ENCODE measurements at places on chromosomes 3 and 15.
A peak's percentile ranks its signal among the peaks of the same experiment; 100 is the strongest.

- DNase-seq, result no peak
These were observed 5.7 kb downstream of the FURIN start for GRCh38 chr15:90873998-90874605.

DNA sequence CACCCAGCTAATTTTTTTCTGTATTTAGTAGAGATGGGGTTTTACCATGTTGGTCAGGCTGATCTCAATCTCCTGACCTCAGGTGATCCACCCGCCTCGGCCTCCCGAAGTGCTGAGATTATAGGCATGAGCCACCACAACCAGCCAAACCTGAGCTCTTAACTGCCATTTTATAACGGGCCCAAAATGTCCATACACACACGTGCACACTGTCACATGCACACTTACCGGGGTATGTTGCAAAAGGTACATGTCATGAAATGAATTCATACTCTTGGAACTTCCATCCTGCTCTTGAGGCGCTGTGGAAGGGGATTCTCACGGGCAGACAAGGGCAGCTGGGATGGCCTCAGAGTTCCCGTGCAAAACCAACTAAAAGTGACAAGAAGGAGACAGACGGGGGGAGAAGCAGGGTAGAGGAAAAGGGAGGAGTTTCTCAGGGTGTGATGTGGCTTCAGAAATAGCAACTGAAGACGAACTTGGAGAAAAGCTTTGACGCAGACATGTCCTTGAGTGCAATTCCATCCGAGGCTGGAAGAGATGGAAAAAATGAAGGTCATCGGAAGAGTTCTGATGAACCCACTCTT, 110.9 kb downstream of the BDH1 start:
- DNase-seq, result no peak

DNA sequence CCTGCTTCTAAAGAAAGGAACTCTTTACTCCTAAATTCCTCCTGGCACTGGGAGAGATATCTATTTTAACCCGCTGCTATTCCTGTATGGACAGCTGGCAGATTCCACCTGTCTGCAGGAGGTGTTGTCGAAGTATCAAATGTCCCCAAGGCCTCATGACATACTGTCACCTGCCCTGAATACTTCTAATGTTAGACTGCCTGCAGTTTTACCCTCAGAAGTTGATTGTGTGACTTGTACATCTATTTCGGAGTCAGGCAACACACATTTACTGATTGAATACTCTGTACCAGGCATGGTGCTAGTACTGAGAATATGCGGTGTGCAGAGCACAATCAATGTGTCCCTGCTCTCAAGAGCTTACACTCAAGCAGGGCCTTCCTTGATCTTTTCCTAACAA, 38.6 kb downstream of the PDZRN3 start:
- no peak for DNase-seq

DNA sequence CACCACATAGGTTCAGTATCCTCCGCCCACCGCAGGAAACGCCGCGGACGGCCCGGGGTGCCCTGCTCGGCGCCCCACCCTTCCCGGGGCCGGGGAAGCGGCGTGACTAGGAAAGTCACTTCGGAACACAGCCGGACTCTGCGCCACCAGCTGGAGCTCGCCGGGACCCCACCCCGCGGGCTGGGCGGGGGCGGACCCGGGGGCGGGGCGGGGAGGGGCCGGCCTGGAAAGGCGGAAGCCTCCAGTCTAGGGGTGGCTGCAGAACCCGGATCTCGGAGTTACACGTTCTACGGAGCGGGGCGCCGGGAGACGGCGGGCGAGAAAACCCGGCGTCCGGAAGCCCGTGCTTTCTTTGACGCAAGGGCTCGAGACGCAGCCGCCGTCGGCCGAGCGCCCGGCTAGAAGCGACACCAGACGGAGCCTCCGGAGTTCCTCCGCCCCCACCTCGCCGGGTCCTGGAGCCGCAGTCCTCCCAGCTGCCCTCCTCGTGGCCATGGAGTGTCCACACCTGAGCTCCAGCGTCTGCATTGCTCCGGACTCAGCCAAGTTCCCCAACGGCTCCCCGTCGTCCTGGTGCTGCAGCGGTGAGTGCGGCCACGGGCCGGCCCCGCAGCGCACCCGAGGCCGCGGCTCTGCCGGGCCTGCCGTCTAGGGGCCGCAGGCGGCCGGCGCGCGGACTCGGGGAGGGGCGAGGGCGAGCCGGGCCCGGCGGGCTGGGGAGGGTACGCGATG, at the start of gene USP3:
TSS of gene USP3 (plus strand) at position 347 of the 732 bp plus-strand sequence. CDS start at position 494, 147 bp downstream.
- peak; percentile 91 for DNase-seq

DNA sequence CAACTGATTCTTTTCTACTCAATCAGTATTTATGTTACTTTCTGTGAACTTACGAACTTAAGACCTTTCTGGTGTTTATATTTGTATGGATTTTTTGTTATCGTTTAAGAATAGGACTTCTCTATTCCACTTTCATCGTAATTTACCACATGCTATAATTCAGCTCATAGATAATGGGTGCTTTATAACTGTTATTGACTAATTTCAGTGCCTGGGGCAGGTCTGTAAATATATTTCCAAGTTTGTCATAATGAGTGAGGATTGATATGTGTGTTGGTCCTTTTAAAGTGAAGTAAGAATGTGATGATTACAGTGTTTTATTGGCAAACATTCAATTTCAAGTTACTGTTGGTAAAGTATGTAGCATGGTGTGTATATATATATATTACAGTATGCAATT, 1.8 kb upstream of the NAALADL2 start:
- DNase-seq, result no peak

DNA sequence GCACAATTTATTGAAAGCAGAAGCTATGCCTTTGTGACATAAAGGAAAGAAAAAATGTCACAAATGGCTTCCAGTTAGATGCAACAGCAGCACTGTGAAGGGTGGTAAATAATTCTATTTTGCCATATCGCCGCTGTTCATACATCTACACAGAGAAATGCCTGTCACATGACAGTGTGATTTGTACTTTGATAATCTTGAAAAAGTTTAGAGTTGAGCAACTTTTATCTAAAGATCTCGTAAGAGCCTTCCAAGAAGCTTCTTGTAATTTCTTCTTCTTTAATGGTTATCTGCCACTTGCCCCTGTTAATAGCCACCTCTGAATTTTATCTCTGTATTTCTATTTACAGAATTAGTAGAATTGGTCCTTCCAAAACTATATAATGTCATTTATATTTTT, 192.3 kb downstream of the ATP8B4 start:
- no peak for DNase-seq

DNA sequence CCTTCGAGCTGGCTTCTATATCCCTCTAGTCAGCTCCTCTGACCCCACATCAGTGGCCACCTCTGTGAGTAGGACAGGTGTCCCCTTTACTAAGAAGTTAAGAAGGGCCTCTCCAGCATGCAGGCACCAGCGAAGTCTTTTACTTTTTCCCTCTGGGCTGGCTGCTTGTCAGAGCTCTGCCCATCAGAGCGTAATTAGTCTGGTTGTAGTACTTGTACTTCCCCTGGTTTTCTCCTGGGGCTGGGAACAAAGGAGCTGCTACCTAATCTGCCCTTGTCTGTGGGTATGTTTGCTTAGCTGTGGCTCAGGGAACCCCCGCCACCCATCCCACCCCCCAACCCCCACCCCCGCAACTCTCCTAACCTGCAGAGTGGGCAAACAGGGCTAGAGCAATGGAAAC, 27.4 kb upstream of the ALPK3 start:
- no peak for DNase-seq

GRCh38 chr3:50170689-50171088, 15.6 kb downstream of the SEMA3F start:
- no peak for DNase-seq

DNA sequence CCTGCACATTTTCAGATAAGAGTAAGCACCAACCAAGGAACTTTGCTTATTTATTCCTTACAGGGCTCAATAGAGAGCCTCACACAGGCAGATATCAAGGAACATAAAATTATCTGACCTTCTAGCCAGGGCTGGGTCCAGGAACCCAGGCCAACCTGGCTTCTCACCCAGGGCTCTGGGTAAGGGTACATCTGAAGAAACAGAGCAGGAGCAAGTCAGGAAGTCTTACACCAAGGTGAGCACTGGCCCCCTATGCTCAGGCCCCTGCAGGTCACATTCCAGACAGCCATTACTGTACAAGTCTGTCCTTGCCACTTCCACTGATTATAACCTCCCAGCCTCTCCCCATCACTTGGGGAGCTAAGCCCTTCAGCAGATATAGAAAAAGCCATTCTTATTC, 19.1 kb downstream of the TF start:
- no peak for DNase-seq

- DNase-seq, result no peak
These were observed 134.3 kb downstream of the TIGIT start for GRCh38 chr3:114428044-114428595.

- peak; percentile 68 for DNase-seq
These were observed at the start of gene POLR2M for GRCh38 chr15:57706405-57707209. POLR2M (plus strand) TSS chr15:57706714; CDS start chr15:57706843, 129 bp downstream.

GRCh38 chr3:192064959-192065358, 604.0 kb downstream of the PYDC2 start:
- no peak for DNase-seq

GRCh38 chr3:102699819-102700140, 265.0 kb downstream of the ZPLD1 start:
- DNase-seq, result no peak

DNA sequence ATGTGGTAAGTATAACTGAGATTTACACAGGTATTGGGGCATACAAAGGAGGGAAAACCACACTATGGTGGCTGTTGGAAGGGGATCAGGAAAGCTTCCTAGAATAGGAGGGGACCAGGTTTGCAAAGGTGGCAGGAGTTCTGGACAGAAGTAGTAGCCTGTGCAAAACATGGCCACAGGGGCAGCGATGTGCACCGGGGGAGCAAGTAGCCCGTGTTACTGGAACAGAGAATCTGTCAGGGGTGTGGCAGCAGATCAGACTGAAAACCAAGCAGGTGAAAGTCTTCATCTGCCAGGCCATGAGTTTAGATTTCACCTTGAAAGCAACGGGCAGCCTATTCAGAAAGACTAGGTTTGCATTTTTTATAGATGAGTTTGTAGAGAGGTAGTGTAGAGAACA, 182.3 kb upstream of the LPP start:
- no peak for DNase-seq

DNA sequence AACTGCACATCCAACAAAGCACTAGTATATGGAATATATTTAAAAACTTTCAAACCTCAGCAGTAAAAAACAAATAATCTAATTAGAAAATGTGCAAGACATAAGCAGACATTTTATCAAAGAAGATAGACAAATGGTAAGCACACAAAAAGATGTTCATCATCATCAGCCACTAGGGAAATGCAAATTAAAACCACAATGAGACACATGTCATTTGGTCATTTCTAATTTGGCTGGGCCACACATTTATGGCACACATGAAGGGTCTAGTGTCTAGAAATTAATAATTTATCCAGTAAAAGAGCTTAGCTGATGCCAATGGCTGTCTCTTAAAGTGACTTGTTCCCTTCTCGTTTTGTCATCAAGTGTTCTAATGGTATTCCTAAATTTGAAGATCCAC, 45.8 kb downstream of the ARHGAP31 start:
- no peak for DNase-seq
